ENCODE measurements at places on chromosomes 5 and 9. TPM values are rescaled to one million over a fixed set of nuclear protein-coding genes. Genes with fewer than 3 reads are reported as not detected.
A peak's percentile ranks its signal among the peaks of the same experiment; 100 is the strongest.

GNA14 gene
- 0.14 TPM for total RNA-seq

IRF1 gene
- 2.3 TPM for total RNA-seq

THOC3 gene
- 76.3 TPM for total RNA-seq

TMEM8B gene
- total RNA-seq: 25.4 TPM

GLRA1 gene
- total RNA-seq: not detected

CAST gene
- 111 TPM for total RNA-seq

PCA3 gene
- total RNA-seq: 0.31 TPM

SPINK7 gene
- total RNA-seq: not detected

IRX2 gene
- 6.0 TPM for total RNA-seq

AQP7 gene
- total RNA-seq: 4.4 TPM

GRCh38 chr5:14726066-14726838 is 61.7 kb downstream of the OTULIN start:
- H3K36me3 ChIP-seq: peaks cover 2% of the 10 kb centered on the region
- H3K27me3 ChIP-seq: no peaks in the 10 kb centered on the region
- H3K4me3 ChIP-seq: no peak overlapping the region
- DNase-seq: no peak
- H3K4me1 ChIP-seq: peaks cover 21% of the 10 kb centered on the region

GRCh38 chr5:39058178-39058921 is 15.8 kb downstream of the RICTOR start:
- H3K27ac ChIP-seq: no peak overlapping the region
- no peaks in the 10 kb centered on the region for H3K36me3 ChIP-seq
- DNase-seq: no peak
- H3K27me3 ChIP-seq: no peaks in the 10 kb centered on the region
- H3K4me3 ChIP-seq: no peak overlapping the region

DNA sequence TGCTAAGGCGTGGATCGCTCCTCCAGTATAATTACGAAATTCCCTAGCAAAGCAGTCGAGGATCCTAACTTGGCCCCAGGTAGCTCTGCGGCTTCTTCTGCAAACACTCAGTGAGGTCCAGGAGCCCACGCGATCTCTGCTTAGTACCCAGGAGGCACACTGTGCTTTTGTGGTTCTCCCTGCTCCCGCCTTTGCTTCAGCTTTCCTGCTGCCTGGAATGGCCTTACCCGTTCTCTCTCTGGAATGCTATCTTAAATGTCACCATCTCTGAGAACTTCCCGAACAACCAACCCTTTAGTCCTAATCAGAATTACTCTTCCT is 639 bp downstream of the INVS start:
- H3K4me1 ChIP-seq: peaks cover 27% of the 10 kb centered on the region
- no peak for DNase-seq
- peak overlapping the region; percentile 97 for H3K27ac ChIP-seq
- H3K36me3 ChIP-seq: no peaks in the 10 kb centered on the region
- no peaks in the 10 kb centered on the region for H3K27me3 ChIP-seq
- H3K4me3 ChIP-seq: peak overlapping the region; percentile 100

GRCh38 chr9:117919538-117919937 is 215.3 kb downstream of the TLR4 start:
- no peak overlapping the region for H3K27ac ChIP-seq
- no peak overlapping the region for H3K4me3 ChIP-seq

- no peak overlapping the region for H3K27ac ChIP-seq
- no peak overlapping the region for H3K4me3 ChIP-seq
- peaks cover 65% of the 10 kb centered on the region for H3K27me3 ChIP-seq
- H3K4me1 ChIP-seq: no peaks in the 10 kb centered on the region
- DNase-seq: no peak
- no peaks in the 10 kb centered on the region for H3K36me3 ChIP-seq
Measured at GRCh38 chr9:124047251-124047672, 35.7 kb downstream of the LHX2 start.

- H3K27me3 ChIP-seq: no peaks in the 10 kb centered on the region
- H3K4me3 ChIP-seq: no peak overlapping the region
- H3K4me1 ChIP-seq: no peaks in the 10 kb centered on the region
- no peak for DNase-seq
Measured at GRCh38 chr5:163552536-163552935, 47.1 kb downstream of the MAT2B start.

DNA sequence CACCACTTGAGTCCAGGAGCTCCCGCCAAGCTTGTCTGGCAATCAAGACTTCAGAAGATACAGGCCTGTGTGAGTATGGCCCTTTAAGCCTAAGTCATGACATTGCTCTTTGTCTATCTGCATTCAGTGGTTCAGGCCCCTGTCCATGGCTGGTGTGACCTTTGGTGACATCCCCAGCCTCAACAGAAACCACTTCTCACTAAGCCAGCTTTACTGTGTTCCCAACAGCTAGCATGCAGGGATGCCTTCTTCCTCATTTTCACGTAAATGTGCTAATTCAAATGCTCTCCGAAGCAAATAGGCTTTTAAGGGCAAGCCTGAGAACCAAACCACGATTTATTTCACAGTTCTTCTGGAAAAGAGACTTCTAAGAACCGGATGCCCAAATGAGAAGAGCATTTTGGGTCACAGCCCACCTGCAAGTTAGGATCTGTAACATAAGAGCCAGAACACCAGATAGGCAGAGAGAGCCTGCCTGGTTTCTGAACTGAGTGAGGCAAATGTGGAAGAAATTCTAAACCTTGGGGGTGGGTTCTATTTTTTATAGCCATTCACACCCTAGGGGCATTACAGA is 14.9 kb downstream of the CD180 start:
- H3K27me3 ChIP-seq: peaks cover 6% of the 10 kb centered on the region
- peaks cover 3% of the 10 kb centered on the region for H3K4me1 ChIP-seq
- no peaks in the 10 kb centered on the region for H3K36me3 ChIP-seq
- no peak overlapping the region for H3K4me3 ChIP-seq
- DNase-seq: no peak
- H3K27ac ChIP-seq: no peak overlapping the region

DNA sequence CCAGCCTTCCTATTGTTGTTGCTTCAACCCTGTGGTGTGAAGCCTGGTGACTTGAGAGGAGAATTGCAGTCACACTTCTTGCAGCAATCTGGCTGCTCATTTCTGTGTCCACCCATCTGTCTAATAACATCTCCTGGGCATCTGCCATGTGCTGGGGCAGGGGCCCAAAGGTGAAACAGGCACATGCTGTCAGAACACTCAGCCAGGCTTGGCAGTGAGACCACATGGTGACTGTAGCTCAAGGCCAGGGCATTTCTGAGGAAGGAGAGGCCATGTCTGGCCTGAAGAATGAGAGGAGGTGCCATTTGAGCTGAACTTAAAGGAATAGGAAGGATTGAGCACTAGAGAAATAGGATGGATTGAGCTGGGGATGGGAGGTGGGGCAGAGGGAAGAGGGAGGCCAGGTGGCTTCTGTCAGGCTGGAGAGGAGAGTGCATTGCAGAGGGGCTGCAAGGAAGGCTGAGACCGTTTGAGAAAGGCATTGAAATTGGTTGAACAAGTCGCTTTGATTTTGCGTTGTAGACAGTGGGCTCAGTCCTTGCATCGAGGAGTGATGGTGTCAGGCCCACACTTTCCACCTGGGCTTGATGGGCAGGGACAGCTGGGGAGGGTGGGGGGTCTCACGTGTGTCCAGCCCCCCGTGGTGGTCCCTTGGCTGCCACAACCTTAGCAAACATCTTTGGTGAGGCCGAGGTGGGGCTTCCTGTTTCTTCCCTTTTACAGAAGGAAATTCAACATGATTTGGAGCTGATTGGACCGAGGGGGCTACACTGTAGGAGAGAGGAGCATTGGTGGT is 222.4 kb downstream of the CACNA1B start:
- H3K4me3 ChIP-seq: no peak overlapping the region
- DNase-seq: no peak
- no peaks in the 10 kb centered on the region for H3K27me3 ChIP-seq
- no peaks in the 10 kb centered on the region for H3K36me3 ChIP-seq
- H3K27ac ChIP-seq: no peak overlapping the region

GRCh38 chr5:40080191-40080590 is 599.5 kb upstream of the PTGER4 start:
- no peaks in the 10 kb centered on the region for H3K27me3 ChIP-seq
- no peaks in the 10 kb centered on the region for H3K4me1 ChIP-seq
- no peak overlapping the region for H3K27ac ChIP-seq
- H3K36me3 ChIP-seq: no peaks in the 10 kb centered on the region

GRCh38 chr9:12425878-12426864 is 267.0 kb upstream of the TYRP1 start:
- no peaks in the 10 kb centered on the region for H3K36me3 ChIP-seq
- H3K4me3 ChIP-seq: no peak overlapping the region
- peaks cover 3% of the 10 kb centered on the region for H3K4me1 ChIP-seq

DNA sequence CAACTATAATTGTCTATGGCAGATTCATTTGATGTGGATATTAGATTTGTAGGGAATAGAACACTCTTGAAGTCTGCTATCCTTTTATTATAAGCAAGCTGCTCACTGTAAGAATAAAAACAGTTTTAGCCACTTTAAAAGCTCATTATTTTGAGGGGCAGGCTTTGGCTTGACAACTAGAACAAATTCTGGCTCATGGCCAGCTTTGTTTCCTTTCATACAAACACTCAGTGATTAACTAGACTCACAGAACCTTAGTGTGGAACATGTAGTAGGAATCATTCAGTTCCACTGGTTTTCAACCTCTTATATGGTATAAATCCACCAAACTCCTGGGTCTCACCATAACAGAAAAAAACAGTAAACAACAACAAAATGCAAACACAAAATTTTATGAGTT is 27.4 kb upstream of the CEP120 start:
- H3K27me3 ChIP-seq: no peaks in the 10 kb centered on the region
- no peak overlapping the region for H3K27ac ChIP-seq
- H3K4me1 ChIP-seq: peaks cover 9% of the 10 kb centered on the region
- no peaks in the 10 kb centered on the region for H3K36me3 ChIP-seq
- H3K4me3 ChIP-seq: no peak overlapping the region

DNA sequence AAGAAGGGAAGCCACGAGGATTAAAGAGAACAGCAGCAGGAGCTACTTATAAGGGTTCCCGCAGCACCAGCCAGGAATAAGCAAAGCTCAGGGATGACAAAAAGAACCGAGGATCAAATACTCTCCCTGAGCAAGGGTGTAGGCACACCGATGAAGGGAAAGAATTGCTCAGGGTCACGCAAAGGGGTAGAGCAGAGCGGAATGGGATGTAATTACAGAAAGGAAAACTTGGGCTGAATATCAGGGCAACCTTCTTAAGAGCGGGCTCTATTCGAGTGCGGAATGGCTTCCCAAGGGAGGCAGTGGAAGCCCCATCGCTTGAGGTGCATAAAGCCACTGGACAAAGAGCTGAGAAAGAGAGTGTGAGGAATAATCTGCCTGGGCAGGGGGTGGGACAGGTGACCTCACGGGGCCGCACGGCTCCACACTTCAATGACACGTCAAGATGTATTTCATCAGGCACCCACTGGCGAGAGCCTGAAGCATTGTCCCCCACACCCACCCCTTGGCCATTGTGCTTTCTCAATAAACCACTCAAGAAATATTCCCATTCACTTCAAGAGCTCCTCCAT is 162.2 kb downstream of the EBF1 start:
- no peaks in the 10 kb centered on the region for H3K36me3 ChIP-seq
- H3K27me3 ChIP-seq: peaks cover 44% of the 10 kb centered on the region
- DNase-seq: no peak
- no peaks in the 10 kb centered on the region for H3K4me1 ChIP-seq
- H3K4me3 ChIP-seq: no peak overlapping the region
- no peak overlapping the region for H3K27ac ChIP-seq

GRCh38 chr5:174505621-174506020 is 218.8 kb upstream of the MSX2 start:
- no peak overlapping the region for H3K4me3 ChIP-seq
- no peaks in the 10 kb centered on the region for H3K36me3 ChIP-seq
- no peak for DNase-seq
- no peak overlapping the region for H3K27ac ChIP-seq

GRCh38 chr9:1429297-1429696 is 379.1 kb downstream of the DMRT2 start:
- H3K27ac ChIP-seq: no peak overlapping the region
- DNase-seq: no peak
- peaks cover 8% of the 10 kb centered on the region for H3K4me1 ChIP-seq
- H3K36me3 ChIP-seq: no peaks in the 10 kb centered on the region

- no peaks in the 10 kb centered on the region for H3K36me3 ChIP-seq
- no peak for DNase-seq
Measured at GRCh38 chr5:97534166-97534565, 351.1 kb upstream of the RIOK2 start.

DNA sequence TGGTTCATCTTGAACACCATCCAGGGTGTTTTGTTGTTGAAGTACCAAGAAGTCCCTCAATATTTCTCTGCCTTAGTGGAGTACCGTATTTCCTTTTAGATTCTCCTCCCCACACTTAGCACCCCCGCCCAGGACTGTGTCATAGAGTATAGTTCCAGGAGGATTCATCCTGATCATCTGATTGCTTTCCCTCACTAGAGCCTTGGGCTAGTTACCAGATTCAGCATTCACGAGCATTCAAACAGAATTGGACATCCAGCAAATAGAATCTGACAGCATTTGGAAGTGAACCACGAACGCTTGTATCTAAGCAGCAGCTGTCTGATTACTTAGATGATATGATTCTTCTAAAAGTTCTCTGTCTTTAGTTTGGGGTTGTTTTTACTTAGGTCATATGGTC is 248.1 kb upstream of the TAS2R1 start:
- H3K36me3 ChIP-seq: no peaks in the 10 kb centered on the region
- H3K4me1 ChIP-seq: no peaks in the 10 kb centered on the region
- H3K27ac ChIP-seq: no peak overlapping the region
- H3K4me3 ChIP-seq: no peak overlapping the region

- H3K4me1 ChIP-seq: peaks cover 28% of the 10 kb centered on the region
- H3K27me3 ChIP-seq: no peaks in the 10 kb centered on the region
- H3K36me3 ChIP-seq: peaks cover 2% of the 10 kb centered on the region
Measured at GRCh38 chr9:5838884-5839571, 6.1 kb upstream of the ERMP1 start.

- H3K36me3 ChIP-seq: no peaks in the 10 kb centered on the region
- H3K27me3 ChIP-seq: no peaks in the 10 kb centered on the region
- H3K4me1 ChIP-seq: no peaks in the 10 kb centered on the region
- no peak overlapping the region for H3K27ac ChIP-seq
- no peak for DNase-seq
Measured at GRCh38 chr5:57408285-57408684, 74.3 kb downstream of the ACTBL2 start.

GRCh38 chr5:93304456-93305250 is 276.4 kb downstream of the NR2F1-AS1 start:
- no peaks in the 10 kb centered on the region for H3K36me3 ChIP-seq
- peaks cover 10% of the 10 kb centered on the region for H3K4me1 ChIP-seq
- H3K27ac ChIP-seq: no peak overlapping the region

GRCh38 chr5:15959370-15960164 is 220.0 kb downstream of the MARCHF11 start:
- H3K36me3 ChIP-seq: no peaks in the 10 kb centered on the region
- no peak for DNase-seq
- no peak overlapping the region for H3K4me3 ChIP-seq
- H3K27me3 ChIP-seq: no peaks in the 10 kb centered on the region
- H3K4me1 ChIP-seq: no peaks in the 10 kb centered on the region
